Stimulated activated effector memory CD8-positive, alpha-beta T cell treated with anti-CD3 and anti-CD28 coated beads, Interleukin-12 subunit alpha, Interleukin-12 subunit beta, amount 100 ng/mL, for 72 hours (primary cell): ENCODE measurements at places on chromosomes 11 and 22.

DNA sequence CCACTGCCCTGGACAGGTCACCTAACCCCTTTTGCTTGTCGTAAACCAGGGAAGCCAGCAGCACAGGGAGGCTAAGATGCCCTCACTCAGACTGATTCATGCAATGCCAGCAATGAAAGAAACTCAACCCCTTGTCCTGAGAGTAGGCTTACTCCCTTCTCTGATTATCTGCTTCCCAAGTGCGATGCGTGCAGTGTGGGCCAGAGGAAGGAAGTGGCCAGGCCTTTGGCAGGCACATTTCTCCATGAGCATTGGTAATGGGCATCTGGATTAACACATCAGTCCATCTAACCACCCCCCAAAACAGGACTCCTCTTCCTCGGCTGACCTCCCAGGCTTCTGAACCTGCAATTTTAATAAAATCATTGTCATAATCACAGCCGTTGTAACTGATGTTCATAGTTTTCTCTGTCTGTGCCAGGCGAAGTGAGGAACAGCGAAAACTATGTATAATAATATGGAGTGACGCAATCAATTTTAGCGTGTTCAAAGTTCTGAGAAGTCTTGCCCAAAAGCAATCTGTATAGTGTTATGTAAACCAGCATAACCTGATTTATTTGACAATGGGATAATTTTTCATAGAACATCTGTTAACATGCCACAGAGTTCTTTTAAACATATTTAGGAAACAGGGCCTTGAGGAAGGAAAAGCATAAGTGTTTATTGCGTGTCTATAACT lies 33.9 kb downstream of the TST start:
- DNase-seq: no peak

- DNase-seq: no peak
These were observed 925.4 kb downstream of the BRD1 start for GRCh38 chr22:48902001-48902869.

DNA sequence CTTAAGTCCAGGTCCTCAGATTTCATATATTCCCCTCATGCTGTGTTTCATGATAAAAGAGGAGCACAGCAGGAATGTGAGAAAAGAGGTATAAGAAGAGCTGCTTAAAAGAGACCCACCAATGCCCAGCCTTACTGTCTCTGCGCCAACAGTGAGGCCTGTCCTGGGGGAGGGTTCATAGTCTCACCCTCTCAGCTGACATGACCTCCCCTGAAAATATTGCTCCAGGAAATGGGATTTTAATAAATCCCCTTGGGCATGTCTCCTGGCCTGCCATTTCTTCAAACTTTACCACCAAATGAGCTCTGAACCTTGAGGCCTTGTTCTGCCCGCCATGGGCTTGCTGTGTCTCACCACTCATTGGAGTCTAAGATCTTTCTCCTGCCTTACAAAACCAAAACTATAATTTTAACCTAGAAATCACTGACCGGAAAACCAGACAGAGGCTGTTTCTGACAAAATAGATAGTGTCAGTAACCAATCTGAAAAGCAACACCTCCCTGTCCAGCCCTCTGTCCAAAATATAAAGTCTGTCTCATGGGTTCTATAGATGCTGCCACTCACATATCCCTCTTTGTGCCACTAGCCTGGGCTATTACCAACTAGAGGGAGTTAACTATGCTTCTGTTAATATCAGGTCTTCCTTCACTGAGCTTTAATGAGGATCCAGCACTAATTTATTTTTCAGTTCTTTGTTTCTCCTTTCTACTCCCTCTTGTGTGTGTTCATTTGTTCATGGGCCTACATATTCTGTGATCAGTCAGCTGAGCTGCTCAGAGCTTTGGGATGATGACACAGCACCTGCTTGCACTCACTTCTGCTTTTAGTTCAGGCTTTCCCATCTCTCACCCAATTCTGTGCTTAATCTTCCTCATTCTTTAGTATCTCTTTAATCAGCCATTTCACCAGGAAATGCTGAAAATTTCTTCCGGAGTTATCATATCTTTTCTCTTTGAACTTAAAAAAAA lies at the start of gene OR2AG2:
TSS of gene OR2AG2 (minus strand) at position 51 of the 968 bp plus-strand sequence. CDS start 3,019 bp downstream, outside the sequence.
- DNase-seq: no peak

DNA sequence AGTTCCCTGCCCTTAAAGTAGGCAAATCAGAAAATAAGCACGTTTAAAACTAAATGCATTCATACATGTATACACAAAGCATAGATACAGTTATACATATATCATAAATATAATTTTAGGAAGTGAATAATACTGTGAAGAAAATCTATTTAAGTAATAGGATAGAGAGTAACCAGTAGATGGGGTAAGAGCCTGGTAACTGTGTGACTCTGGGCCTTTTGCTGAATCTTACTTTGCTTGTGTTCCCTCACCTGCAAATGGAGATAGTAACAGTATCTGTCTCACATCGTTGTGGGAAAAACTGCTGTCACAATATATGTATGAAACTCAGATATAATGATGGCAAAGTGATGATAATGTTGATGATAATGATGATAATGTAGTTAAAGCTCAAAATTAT lies 29.9 kb downstream of the MS4A2 start:
- DNase-seq: no peak

- no peak for DNase-seq
These were observed 2.9 kb downstream of the PKNOX2 start for GRCh38 chr11:125167292-125167953.

GRCh38 chr22:49429066-49429465 lies 398.6 kb downstream of the BRD1 start:
- no peak for DNase-seq

GRCh38 chr11:82046778-82047177 lies 686.9 kb downstream of the FAM181B start:
- no peak for DNase-seq

DNA sequence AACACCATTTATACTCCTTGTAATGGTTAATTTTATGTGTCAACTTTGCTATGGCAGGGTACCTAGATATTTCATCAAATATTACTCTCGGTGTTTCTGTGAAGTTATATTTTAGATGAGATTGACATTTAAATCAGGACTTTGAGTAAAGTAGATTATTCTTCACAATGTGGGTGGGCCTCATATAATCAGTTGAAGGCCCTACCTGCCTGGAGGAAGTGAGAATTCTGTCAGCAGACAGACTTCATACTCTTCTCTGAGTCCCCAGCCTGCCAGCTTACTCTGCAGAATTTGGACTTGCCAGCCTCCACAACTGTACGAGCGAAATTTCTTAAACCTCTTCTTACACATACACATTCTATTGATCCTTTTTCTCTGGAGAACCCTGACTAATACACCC lies 49.3 kb upstream of the SYT9 start:
- DNase-seq: no peak

GRCh38 chr11:19889531-19889930 lies 176.9 kb downstream of the NAV2 start:
- DNase-seq: no peak

DNA sequence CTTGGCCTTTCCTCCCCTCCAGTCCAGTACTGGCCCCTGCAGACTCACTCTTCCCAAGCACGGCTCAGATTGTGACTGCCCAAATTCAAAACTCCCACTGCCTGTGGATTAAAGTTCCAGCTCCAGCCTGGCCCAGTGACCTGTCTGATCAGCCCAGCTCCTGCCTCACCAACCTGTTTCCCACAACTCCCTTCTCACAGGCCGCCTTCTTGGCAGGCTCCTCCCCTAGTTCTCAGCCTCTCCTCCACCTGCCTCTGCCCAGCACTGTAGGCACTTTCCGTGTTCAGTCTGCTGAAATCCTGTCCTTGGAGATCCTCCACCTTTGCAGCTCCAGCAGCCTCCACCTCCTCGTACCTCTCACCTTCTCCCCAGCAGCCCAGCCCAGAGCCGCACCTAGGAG lies 68.6 kb downstream of the MICAL2 start:
- no peak for DNase-seq

DNA sequence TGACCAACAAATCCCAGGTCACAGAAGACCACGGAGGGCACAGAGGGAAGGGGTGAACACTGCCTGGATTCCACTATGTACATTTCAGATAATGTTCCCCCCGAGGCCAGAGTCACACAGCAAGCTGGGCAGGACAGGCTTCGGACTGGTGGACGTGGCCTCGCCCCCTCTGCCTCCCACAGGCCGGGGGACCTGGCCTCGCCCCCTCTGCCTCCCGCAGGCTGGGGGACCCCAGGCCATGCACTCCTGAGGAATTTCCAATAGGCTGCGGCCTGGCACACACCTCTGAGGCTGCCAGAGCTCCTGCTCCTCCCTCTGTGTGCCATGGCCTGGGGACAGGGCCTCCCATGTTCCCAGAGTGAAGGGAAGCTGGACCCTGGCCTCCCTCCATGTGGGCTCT lies 1352.8 kb downstream of the BRD1 start:
- DNase-seq: no peak

- no peak for DNase-seq
These were observed 3.2 kb upstream of the CCDC15 start for GRCh38 chr11:124950601-124951330.

DNA sequence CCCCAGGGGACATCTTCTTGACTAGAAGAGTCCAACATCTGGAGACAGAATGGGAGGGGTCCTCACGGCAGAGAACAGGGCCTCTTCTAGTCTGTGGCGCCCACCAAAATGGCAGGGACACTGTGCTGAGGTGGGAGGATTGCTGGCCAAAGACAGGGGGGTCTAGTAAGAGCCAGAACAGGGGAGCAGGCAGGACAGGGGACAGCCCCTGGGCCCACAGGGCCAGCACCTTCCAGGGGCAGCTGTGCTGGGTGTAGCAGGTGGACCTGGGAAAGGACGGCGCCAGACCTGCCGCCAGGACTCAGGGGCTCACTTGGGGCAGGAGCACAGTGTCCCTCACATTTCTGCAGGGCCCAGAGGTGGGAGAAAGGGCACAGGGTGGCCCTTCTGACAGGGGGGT lies 858 bp upstream of the APOBEC3A start:
- no peak for DNase-seq

DNA sequence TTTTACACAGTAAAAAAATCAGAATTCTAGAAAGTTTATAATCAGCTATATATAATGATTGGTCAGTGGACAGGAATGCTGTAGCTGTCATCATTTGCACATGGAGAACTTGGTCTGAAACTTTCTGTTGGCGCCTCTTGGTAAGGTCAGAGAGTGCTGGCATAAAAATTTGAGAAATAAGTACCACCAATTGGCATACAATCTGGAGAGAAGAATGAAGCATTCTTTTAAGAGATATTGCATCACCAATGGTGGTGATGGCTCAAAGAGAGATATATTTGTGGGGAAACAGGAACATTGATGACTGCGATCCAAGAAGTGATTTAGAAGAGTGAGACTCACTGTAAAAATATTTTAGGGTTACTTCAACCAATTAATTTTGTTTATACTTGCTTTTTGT lies 19.8 kb upstream of the OOSP1 start:
- DNase-seq: no peak

GRCh38 chr11:128919216-128919615 lies 23.5 kb downstream of the TP53AIP1 start:
- DNase-seq: no peak

DNA sequence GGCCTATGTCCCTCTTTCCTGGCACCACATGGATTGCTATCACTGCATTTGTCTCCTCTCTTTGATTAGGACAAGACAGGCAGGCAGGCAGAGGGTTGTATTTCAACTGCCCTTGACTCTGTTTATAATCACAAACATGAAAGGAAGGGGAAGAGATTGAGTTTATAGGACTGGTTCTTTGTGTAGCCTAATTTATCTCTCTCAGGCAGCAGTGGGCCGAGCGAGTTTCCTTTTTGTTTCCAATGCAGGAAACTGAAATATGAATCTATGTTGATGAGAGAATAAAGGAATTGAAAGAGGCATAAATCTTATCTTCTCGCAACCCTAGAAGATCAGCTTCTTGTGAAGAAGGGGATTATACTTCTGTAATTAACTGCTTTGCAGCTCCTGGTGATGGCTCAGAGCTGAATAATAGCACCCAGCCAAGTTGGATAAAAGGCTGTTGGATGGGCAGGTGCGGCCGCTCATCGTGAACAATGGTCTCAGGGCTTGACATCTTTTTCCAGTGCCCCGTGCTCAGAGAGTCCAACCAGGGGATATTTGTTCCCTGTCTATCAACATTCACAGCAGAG lies 80.6 kb upstream of the SYT13 start:
- DNase-seq: no peak

DNA sequence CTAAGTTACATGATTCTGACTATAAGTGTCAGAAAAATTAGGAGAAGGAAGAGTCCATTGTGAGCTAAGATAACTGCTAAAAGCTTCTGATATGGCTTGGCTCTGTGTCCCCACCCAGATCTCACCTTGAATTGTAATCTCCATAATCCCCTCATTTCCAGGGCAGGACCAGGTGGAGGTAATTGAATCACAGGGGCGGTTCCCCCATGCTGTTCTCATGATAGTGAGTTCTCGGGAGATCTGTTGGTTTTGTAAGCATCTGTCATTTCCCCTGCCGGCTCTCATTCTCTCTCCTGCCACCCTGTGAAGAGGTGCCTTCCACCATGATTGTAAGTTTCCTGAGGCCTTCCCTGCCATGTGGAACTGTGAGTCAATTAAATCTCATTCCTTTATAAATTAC lies 230.2 kb downstream of the OPCML start:
- DNase-seq: no peak

GRCh38 chr22:45830531-45831245 lies 146.3 kb downstream of the WNT7B start:
- DNase-seq: no peak

- no peak for DNase-seq
These were observed 15.5 kb downstream of the NEU3 start for GRCh38 chr11:75004215-75004614.

GRCh38 chr11:121793291-121793690 lies 322.7 kb downstream of the BLID start:
- DNase-seq: no peak

GRCh38 chr22:27220339-27220738 lies 563.0 kb downstream of the MIAT start:
- no peak for DNase-seq
